PC-3 (cell line): ENCODE measurements at places on chromosomes 7 and 10. TPM values are rescaled to one million over a fixed set of nuclear protein-coding genes. Genes with fewer than 3 reads are reported as not detected.

DNA sequence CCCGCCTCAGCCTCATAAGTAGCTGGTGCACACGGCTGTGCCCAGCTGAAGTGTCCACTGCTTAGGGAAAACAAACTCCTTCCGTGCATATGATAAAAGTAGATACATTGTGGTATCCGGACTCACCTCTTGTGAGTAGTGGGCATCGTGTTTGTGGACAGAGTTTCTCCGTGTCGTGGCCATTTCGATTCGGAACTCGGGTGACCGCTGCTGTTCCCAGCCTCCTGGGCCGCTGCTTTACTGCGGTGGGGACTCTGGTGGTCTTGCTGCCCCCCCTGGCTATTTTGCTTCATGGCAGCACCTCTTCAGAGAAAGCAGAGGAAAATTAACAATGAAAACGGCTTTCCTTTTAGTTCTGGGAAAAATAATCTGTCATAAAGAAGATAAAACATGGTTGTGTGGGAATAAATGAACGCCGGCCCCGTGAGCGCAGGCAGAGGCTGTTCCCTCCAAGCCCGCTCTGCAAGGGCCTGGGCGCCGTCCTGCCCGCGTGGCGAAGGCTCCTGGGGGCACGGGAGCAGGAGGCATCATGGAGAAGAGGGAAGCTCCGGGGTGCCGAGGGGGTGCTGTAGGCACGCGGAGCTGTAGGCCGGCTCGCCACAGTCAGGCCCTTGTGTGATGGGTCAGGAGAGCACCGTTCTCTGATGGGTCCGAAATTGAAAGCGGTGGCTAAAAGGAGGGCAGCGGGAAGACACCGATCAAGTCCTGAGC, 107.4 kb downstream of the ACTR3B start:
- no peaks in the 10 kb centered on the region for H3K4me1 ChIP-seq
- H3K4me3 ChIP-seq: no peak overlapping the region

GRK5 gene
- total RNA-seq: 4.5 and 5.0 TPM in 2 replicates

SLC18A2 gene
- not detected in 2 replicates for total RNA-seq

DNA sequence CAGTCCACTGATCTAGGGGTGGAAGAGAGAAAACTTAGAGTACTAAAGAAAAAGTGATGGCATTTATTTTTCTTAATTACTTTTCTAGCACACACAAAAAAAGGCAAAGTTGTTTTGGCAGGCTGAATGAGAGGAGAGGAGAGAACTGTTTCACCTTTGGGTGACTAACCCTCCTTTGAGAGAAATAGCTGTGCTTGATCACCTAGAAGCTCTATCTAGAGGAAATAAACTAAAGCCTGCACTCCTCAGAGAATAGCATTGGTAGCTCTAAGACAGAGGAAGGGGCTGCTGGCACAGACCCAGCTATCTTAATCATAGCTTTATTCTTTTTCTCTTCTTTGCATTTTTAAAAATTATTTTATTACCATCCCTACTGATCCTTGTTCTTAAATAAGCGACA, 6.3 kb downstream of the TMEM243 start:
- H3K4me3 ChIP-seq: no peak overlapping the region
- no peak overlapping the region for H3K27ac ChIP-seq
- H3K4me1 ChIP-seq: peaks cover under 1% of the 10 kb centered on the region; the same call in 1 of the 2 replicates
- no peak for DNase-seq
- H3K36me3 ChIP-seq: no peaks in the 10 kb centered on the region
- no peaks in the 10 kb centered on the region for H3K27me3 ChIP-seq

DNA sequence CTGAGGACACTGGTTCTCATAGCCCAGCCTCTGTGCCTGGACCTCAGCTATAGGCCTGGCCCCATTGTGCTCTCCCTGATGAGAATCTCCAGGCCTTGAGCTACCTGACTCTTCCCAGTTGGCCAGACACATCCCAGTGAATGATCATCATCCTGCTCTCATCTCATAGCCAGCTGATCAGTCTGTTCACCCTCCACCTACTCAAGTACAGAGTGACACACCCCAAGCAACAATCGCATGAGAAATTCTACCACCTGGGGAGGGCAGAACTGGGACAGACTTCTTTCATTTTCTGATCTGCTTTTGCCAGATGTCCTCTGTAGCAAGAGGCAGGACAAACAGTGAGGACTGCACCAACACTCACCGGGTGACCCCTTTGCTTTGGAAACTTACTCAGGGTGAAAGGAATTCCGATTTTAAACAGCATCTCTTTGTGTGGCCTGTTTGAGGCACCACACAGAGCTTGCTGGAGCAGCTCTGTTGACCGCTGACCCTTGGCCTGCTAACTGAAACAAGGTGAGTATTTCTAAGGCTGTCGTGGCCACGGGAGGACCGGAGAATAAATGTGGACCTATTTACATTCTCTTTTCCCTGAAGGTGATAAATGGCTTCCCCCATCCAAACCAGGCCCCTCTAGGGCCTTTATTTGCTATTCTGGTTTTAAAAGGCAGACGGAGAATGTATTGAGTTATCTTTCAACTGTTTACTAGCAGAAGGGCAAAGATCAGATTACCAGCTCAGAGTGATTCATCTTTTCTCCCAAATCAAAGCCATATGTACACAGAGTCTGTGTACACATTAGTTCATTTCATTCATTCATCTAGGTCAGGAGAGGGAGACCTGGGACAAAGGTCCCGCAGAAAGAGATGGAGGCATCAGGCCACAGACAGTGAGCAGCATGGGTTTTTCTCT, 181.4 kb upstream of the TNS3 start:
- H3K36me3 ChIP-seq: no peaks in the 10 kb centered on the region
- peaks cover 30% of the 10 kb centered on the region for H3K4me1 ChIP-seq
- DNase-seq: peak; percentile 90
- H3K4me3 ChIP-seq: peak overlapping the region; percentile 30; the same call in 1 of the 2 replicates
- H3K27ac ChIP-seq: peak overlapping the region; percentile 90

RSPH10B2 gene
- 0.47 TPM in 1 of 2 replicates, not detected in the other for total RNA-seq

DNA sequence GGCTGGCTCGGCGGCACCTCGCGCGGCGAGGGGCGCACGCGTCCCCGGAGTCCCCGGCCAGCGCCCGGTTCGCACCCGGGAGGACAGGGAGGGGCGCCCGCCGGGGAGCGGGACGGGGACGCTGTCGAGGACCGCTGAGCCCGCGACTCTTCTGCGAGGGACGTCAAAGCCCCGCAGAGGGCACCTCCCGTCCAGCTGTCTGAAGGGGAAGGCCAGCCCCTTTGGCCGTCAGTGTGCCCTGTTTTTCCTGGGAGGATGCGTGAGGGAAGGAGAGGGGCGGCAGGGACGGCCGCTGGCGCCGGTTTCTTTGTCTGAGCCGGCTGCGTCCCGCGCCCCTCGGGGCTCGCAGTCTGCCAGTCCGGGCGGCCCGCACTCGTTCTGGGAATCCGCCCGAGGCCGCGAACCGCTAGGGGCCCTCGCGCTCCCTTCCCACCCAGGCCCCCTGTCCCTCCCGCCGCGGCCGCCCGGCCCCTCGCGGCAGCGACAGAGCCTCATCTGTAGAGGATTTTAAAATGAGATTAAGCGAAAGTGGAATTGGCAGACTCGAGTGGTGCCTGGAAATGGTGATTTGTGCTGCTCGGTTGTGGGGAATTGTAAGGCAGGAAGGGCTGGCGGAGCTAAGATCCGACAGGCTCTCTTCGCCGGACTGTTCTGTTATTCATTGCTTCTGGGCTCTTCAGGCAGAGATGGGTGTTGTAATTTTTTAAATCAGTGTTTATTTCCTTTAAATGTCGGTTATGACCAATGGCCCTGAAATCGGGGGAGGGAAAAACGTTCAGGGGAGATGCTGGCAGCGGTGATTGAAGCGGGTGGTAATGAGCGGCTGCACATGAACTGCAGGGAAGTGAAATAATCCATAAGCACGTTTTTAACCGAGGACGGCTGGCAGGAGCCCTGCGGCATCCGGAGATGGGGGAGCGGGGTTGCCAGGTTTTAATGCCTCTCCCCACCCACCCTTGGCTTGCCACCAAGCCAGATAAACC, 618 bp upstream of the RELN start:
- DNase-seq: peak; percentile 11
- no peaks in the 10 kb centered on the region for H3K36me3 ChIP-seq
- H3K27me3 ChIP-seq: peaks cover 43% of the 10 kb centered on the region
- H3K4me3 ChIP-seq: peak overlapping the region; percentile 67

STAMBPL1 gene
- 15.7 and 19.5 TPM in 2 replicates for total RNA-seq

- DNase-seq: peak; percentile 73
- no peak overlapping the region for H3K4me3 ChIP-seq
These were observed 36.2 kb upstream of the TMEM106B start for GRCh38 chr7:12174931-12175330.

RNF32 gene
- 1.7 and 2.2 TPM in 2 replicates for total RNA-seq

DNA sequence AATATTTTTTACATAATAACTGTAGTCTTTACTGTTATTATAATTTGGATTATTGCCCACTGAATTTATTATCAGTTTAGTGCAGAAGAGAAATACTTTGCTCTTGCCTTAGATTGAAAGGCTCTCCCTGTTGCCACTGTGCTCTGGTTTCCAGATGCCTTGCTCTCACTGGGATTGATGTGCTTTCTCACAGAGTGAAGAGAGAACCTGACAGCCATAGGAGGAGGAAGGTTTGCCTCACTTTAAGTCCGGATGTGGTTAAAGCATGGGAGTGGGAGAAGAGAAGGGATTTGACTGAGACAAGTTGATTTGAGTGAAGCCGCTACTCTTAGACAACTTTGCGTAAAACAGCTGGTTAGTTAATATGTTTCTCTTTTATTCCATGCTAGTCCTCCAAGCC, 68.2 kb upstream of the RPA3 start:
- no peak for DNase-seq
- H3K4me3 ChIP-seq: no peak overlapping the region
- no peaks in the 10 kb centered on the region for H3K36me3 ChIP-seq
- no peak overlapping the region for H3K27ac ChIP-seq
- H3K27me3 ChIP-seq: no peaks in the 10 kb centered on the region
- H3K4me1 ChIP-seq: peaks cover 8% of the 10 kb centered on the region; the same call in 1 of the 2 replicates

- H3K4me1 ChIP-seq: peaks cover 36% of the 10 kb centered on the region
- peak; percentile 90 for DNase-seq
- peak overlapping the region; percentile 85 for H3K27ac ChIP-seq
- H3K36me3 ChIP-seq: no peaks in the 10 kb centered on the region
- H3K4me3 ChIP-seq: no peak overlapping the region
These were observed 53.4 kb upstream of the CAMK2B start for GRCh38 chr7:44378744-44379143.

DNA sequence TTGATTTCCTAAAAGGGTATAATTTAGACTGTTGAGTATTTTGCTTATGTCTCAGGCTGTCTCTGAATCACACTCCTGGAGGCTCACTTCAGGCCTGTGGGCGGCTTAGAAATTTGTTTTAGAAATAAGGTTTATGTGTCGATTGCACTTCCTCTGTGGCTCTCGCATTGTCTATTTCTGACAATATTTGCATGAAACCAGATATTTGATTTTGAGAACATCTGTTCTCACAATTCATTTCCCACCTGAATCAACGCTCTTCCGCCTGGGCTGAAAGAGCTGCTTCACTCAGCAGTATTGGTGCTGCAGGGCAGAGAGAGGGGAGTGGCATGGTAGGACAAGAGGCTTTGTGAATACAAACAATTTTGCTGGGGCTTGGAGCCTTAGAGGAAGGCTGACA, 262.0 kb downstream of the ADRA2A start:
- H3K27me3 ChIP-seq: no peaks in the 10 kb centered on the region
- no peak for DNase-seq
- H3K27ac ChIP-seq: no peak overlapping the region
- H3K4me3 ChIP-seq: no peak overlapping the region
- no peaks in the 10 kb centered on the region for H3K4me1 ChIP-seq
- H3K36me3 ChIP-seq: no peaks in the 10 kb centered on the region

GRCh38 chr7:71900556-71900955, 511.6 kb downstream of the CALN1 start:
- no peaks in the 10 kb centered on the region for H3K4me1 ChIP-seq
- no peaks in the 10 kb centered on the region for H3K27me3 ChIP-seq
- no peak for DNase-seq
- no peaks in the 10 kb centered on the region for H3K36me3 ChIP-seq
- H3K4me3 ChIP-seq: no peak overlapping the region
- no peak overlapping the region for H3K27ac ChIP-seq

FGL2 gene
- not detected in 2 replicates for total RNA-seq

DNA sequence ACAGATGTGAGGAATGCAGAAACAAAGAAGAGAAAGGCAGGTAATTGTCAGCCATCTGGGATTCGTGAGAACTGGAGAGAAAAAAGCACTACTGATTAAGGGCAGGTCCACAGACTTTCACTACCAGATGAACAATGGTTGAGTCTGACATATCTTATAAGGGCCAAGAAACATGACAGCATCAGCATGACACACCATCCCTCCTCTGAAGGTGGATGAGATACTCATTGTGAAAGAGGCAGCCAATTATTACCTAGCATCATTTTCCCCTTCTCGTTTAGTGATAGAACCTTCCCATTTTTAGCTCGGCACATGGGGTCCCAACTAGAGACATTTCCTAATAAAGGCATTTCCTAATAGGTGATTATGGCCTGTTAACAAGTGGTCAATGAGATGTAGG, 19.2 kb upstream of the MET start:
- no peaks in the 10 kb centered on the region for H3K27me3 ChIP-seq
- H3K4me3 ChIP-seq: no peak overlapping the region
- no peak overlapping the region for H3K27ac ChIP-seq
- no peaks in the 10 kb centered on the region for H3K36me3 ChIP-seq
- peak; percentile 27 for DNase-seq
- peaks cover 12% of the 10 kb centered on the region for H3K4me1 ChIP-seq

DNA sequence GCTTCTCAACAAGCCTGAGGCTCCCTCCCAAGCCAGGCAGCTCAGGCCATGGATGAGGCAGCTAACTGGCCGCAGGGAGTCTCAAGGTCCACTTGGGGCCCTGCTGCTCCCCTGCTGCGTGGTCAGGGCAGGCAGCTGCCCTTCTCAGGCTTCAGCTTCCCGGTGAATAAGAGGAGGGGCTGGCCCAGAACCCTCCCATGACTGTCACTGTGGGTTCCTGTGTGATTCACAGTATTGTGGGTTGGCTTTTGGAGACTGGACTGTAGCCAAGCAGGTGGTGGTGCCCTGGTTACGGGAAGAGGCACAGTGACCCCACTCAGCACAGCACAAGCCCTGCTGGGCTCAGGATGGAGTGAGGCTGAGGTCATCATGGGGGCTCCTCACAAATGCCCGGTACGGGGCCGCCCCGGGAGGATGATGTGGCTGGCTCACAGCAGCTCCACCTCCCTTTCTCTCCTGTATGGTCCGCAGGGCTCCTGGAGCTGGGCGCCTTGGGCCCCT, 189.8 kb downstream of the HECW1 start:
- H3K4me1 ChIP-seq: peaks cover 9% of the 10 kb centered on the region
- H3K4me3 ChIP-seq: no peak overlapping the region
- DNase-seq: peak; percentile 80

- no peak overlapping the region for H3K27ac ChIP-seq
- peaks cover 20% of the 10 kb centered on the region for H3K4me1 ChIP-seq
- H3K27me3 ChIP-seq: no peaks in the 10 kb centered on the region
- H3K4me3 ChIP-seq: no peak overlapping the region
- no peaks in the 10 kb centered on the region for H3K36me3 ChIP-seq
These were observed 350.1 kb downstream of the ETV1 start for GRCh38 chr7:13639396-13639795.

- no peak overlapping the region for H3K4me3 ChIP-seq
- peaks cover 19% of the 10 kb centered on the region for H3K27me3 ChIP-seq
- no peaks in the 10 kb centered on the region for H3K36me3 ChIP-seq
- H3K27ac ChIP-seq: no peak overlapping the region
- H3K4me1 ChIP-seq: no peaks in the 10 kb centered on the region
These were observed 12.2 kb downstream of the EBF3 start for GRCh38 chr10:129951970-129952265.

SEMA3C gene
- 27.4 and 28.0 TPM in 2 replicates for total RNA-seq
